HCT116 (cell line): ENCODE measurements at places on chromosomes 4 and X.

DNA sequence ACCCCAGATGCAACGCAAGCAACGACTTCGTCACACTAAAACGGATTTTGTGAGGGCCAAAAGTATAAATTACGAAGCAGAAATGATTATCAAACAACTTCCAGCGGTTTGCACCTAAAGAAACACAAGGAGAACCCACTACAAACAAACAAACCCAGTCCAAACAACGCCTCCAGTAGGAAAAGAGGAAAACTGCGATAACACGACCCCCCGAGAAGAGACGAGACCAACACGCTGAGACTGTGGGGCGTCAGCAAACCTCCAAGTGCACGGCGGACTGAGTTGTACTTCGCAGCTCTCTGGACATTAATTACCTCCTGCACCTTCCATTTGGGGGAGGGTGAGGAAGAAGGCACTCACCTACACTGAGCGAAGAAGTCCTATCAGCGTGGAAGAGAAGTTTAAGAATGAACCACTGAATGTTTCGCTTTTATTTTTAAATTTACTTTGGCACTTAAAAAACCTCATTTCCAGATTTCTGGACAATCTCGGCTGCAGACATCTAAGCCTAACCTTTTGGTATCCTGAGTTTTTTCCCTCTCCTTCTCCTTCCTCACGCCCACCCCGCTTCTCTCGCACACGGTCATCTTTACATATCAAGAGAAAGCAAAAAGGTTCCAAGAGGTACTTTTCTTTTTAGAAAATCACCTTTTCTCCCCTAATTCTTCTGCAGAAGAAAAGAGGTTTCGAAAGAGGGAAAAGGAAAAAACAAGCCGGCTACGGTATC, at the start of gene MAB21L2:
Gene MAB21L2 (plus strand): TSS at position 6 of the 727 bp plus-strand sequence. CDS start 879 bp downstream, outside the sequence.
- no peak for DNase-seq

DNA sequence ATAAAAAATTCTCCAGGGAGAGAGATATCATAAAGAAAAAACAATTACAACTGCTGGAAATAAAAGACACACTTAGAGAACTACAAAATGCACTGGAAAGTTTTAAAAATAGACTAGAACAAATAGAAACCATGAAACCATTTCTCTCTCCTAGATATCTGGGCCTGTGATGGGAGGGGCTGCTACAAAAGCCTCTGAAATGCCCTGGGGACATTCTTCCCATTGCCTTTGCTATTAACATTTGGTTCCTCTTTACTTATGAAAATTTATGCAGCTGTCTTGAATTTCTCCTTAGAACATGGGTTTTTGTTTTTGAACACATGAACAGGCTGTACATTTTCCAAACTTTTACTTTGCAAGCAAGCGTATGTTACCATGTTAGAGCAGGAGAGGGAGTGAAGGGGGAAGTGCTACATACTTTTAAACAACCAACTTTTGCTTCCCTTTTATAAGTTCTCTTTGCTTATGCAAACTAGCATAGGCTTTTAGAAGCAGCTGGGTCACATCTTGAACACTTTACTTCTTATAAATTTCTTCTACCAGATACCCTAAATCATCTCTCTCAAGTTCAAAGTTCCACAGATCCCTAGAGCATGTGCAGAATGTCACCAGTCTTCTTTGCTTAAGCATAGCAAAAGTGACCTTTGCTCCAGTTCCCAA, 47.9 kb upstream of the PACRGL start:
- no peak for DNase-seq

DNA sequence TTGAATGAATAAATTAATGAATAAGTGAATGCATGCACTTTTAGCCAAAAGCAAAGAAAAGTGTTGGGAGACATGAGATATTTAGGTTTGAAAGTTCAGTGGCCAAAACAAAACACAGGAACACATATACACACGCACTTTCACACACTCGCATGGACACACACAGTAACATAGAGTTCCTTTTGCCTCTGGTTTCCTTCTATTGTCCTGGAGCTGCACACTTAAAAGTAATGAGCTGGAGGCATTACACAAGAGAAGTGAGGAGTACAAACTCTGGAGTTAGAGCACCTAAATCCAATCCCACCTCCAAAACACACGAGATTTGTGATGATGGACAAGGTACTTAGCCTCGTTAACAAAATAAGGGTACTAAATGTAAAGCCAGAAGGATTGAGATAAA, 18.7 kb downstream of the PPA2 start:
- no peak for DNase-seq

- no peak for DNase-seq
These were observed 33.9 kb downstream of the TRPC5 start for GRCh38 chrX:112048707-112049106.

GRCh38 chrX:12970691-12971202, 4.2 kb upstream of the TMSB4X start:
- DNase-seq, result no peak

- no peak for DNase-seq
These were observed 537.8 kb upstream of the BOD1L1 start for GRCh38 chr4:14165222-14165920.

DNA sequence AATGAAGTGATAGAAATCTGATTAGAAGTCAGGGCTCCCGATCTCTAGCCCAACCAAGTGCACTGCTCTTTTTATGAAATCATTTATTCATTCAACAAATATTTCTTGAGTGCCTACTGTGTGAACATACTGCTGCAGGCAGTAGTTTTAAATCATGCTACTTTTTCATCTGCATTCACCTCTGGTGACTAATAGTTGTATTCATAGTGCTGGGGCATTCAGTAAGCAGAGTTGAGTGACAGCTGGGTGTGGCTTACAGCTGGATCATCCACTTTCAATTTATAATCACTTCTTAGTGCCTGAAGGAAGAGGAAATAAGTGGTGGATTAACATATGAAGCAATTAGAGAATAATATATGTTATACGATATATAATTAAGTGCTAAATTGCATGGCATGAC, 94.1 kb upstream of the HPRT1 start:
- DNase-seq, result no peak

- no peak for DNase-seq
These were observed 59.4 kb downstream of the LCORL start for GRCh38 chr4:17962171-17962570.

- DNase-seq, result no peak
These were observed 33.1 kb downstream of the MAGEB10 start for GRCh38 chrX:27840881-27841280.

- peak; percentile 28 for DNase-seq
These were observed 178.8 kb downstream of the SNCA start for GRCh38 chr4:89657931-89658700.

DNA sequence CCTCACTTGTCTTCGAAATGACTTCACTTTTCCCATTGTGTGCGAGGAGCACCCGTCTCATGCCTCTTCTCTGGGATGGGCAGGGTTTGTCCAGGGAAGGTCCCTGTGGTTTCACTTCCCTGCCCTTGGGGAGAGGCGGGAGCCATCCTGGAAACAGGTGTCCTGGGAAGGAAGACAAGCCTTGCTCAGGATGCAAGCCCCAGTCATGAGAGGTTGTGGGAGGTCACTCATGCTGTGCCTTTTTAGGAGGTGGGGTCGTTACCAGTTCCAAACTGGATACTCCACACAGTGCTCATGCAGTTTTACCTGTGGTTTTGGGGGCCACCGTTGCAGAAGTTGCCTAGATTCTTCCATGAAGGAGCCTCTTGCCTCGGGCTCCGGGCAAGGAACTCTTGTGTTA, 3.8 kb downstream of the RGS12 start:
- DNase-seq, result no peak

GRCh38 chr4:91525621-91526020, 778.1 kb upstream of the GRID2 start:
- no peak for DNase-seq
